ENCODE measurements at places on chromosomes 16 and 17.
A peak's percentile ranks its signal among the peaks of the same experiment; 100 is the strongest.

DNA sequence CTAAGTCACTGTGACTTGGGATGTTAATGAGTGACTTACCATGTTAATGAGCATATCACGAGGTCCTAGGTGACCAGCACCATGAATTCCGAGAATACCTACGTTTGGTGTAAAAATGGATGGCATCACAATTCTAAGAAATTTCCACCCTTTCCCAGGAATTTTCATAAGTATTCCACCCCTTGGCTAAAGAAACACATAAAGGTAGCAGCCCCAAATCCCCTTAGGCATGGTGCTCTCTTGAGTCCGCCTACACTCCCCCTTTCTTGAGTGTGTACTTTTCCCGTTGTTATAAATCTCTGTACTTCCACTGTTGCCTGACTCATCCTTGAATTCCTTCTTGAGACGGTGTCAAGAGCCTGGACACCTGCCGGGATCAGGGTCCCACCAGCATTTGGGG is 504.0 kb upstream of the RBFOX1 start:
- H3K27ac ChIP-seq = no peak overlapping the region
- H3K4me1 ChIP-seq = no peaks in the 10 kb centered on the region
- no peaks in the 10 kb centered on the region for H3K27me3 ChIP-seq

DNA sequence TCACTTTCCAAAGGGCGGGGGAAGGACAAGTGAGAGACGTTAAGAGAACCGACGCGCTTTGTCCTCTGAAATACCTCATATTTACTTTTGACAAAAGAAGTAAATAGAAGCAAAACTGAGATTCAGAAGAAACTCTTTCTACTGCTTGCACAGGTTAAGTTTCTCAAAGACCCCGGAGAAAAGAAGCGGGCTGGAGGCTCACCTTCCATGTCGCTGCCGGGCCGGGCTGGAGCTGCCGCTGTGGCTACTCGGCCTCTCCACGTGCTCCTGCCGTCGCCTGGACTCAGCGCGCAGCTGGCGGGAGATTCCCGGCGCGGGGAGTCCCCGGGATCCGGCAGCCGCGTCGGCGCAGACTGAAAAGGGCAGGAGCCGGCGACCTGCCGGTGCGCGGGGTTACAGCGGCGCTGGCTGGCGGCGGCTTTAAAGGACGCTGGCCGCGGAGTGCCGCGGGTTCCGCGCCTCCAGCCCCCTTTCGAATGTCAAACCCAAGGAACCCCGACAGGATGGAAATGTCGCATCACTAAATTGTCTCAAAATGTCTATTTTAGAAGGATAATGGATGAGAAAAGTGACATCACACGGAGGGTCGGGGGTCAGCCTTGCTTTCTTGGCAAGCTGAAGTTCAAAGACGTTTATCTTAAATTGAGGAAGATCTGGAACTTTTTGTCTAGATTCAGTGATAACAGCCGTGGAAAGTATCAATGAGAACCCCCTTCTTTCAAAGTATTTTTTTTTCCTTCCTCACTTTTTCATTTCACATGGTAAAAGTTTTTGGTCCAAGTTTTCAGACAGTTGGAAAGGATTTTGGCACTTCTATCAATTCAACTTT is at the start of gene IKZF3:
IKZF3 (minus strand) TSS at position 395 of the 829 bp plus-strand sequence; CDS start at position 209, 186 bp downstream.
- peak; percentile 73 for DNase-seq
- H3K27me3 ChIP-seq = no peaks in the 10 kb centered on the region
- H3K27ac ChIP-seq = peak within 1 kb of the TSS; percentile 90
- H3K4me1 ChIP-seq = peaks cover 63% of the 10 kb centered on the region

- H3K36me3 ChIP-seq = no peaks in the 10 kb centered on the region
- no peak overlapping the region for H3K27ac ChIP-seq
- H3K4me1 ChIP-seq = peaks cover 1% of the 10 kb centered on the region
- H3K27me3 ChIP-seq = no peaks in the 10 kb centered on the region
Observed at GRCh38 chr17:69533481-69534234, 119.2 kb downstream of the MAP2K6 start.

DNA sequence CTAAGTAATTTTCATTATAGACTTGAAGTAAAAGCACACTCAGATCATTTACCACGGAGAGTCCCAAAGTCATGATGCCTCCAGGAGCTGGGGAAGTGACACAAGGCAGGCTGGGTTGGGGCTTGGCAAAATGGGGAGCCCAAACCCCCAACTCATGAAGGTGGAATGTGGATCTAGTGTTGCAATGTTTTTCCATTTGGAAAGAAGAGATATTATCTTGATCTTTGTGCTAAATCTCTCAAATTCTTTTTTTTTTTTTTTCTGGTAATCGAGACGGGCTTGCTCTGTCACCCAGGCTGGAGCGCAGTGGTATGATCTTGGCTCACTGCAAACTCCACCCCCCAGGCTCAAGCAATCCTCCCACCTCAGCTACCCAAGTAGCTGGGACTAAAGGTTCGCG is 7.5 kb upstream of the KCNG4 start:
- peaks cover 2% of the 10 kb centered on the region for H3K27me3 ChIP-seq
- H3K4me3 ChIP-seq = no peak overlapping the region
- H3K36me3 ChIP-seq = no peaks in the 10 kb centered on the region
- H3K4me1 ChIP-seq = peaks cover 2% of the 10 kb centered on the region

GRCh38 chr17:56502120-56502654 is 91.3 kb upstream of the NOG start:
- H3K27me3 ChIP-seq = peaks cover 2% of the 10 kb centered on the region
- H3K4me1 ChIP-seq = peaks cover 3% of the 10 kb centered on the region
- H3K27ac ChIP-seq = no peak overlapping the region
- DNase-seq = no peak

DNA sequence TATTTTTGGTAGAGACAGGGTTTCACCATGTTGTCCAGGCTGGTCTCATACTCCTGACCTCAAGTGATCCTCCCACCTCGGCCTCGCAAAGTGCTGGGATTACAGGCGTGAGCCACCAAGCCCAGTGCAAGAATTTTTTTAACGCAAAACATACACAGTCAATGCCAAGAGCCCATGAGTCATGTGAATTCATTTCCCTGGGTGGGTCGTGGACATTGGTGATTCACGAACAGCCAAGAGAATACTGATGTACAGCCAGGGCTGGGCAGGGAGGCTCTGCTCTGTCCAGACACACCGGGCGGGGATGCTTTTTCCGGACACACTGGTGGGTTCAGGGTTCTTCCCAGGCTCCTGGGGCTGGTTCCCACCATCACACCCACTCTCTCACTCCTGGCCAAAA is 17.7 kb downstream of the SLC38A8 start:
- no peak overlapping the region for H3K27ac ChIP-seq
- peaks cover 4% of the 10 kb centered on the region for H3K36me3 ChIP-seq
- no peak overlapping the region for H3K4me3 ChIP-seq
- peaks cover 7% of the 10 kb centered on the region for H3K4me1 ChIP-seq
- H3K27me3 ChIP-seq = peaks cover 13% of the 10 kb centered on the region

DNA sequence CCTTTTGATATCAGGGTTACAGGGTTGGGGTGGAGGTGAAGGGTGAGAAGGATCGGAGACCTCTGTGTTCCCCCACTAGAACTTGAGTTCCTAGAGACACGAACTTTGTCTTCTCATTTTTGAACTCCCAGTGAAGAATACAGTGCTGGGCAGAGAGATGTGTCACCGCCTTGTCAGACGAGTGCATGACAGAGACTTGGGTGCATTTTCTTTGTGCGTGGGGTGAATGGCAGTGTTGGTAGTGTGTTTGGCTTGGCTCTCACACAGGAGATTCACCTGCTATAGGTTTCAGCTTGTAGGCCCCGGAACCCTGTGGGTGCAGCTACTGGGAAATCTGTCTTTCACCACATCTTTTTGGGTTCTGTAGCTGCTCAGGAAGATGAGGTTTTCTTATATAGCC is 40.0 kb upstream of the CCR7 start:
- peak overlapping the region; percentile 98 for H3K27ac ChIP-seq
- peaks cover 97% of the 10 kb centered on the region for H3K4me1 ChIP-seq
- peak; percentile 76 for DNase-seq
- H3K27me3 ChIP-seq = no peaks in the 10 kb centered on the region
- peaks cover 15% of the 10 kb centered on the region for H3K36me3 ChIP-seq

DNA sequence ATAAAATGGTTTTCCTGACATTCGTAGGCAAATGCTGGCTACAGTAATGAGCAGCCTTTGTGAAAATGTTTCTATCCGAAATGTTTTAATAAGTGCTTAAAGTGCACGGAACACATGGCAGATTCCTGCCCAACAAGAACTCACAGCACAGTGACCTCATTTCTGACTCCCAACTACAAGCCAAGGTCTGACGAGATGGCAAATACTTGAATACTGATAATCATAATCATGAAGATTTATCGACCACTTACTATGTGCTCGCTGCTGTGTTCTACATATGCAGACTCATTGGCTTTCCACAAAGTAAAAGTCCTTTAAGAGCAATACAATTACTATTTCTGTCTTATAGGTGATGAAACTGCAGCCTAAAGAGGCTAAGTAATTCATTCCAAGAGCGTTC is 238.1 kb upstream of the CDH5 start:
- peaks cover 45% of the 10 kb centered on the region for H3K27me3 ChIP-seq
- H3K4me1 ChIP-seq = no peaks in the 10 kb centered on the region
- H3K4me3 ChIP-seq = no peak overlapping the region
- no peak for DNase-seq

DNA sequence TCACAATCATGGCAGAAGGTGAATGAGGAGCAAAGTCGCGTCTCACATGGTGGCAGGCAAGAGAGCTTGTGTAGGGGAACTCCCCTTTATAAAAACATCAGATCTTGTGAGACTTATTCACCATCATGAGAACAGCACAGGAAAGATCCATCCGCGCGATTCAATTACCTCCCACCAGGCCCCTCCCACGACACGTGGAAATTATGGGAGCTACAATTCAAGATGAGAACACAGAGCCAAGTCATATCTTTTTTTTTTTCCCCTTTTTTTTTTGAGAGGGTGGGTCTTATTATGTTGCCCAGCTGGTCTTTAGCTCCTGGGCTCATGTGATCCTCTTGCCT is 60.0 kb downstream of the RPTOR start:
- peaks cover 33% of the 10 kb centered on the region for H3K36me3 ChIP-seq
- no peaks in the 10 kb centered on the region for H3K27me3 ChIP-seq
- DNase-seq = no peak
- H3K4me3 ChIP-seq = no peak overlapping the region

DNA sequence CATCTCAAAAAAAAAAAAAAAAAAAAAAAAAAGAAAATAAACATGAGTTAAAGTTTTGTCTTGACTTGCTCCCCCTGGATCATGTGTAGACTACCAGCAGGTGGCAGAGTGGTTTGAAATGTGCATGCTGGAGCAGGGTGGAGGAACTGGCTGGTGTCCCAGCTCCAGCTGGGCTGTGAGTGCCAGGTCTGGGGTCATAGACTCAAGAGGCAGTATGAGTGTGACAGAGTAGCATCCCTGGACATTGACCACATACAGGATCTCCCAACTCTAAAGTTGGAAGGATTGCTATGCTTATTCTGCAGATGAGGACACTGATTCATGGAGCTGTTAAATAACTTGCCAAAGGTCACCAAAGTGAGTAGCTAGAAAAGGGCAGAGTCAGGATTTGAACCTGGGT is 198.0 kb upstream of the MPHOSPH6 start:
- no peak for DNase-seq
- H3K4me1 ChIP-seq = no peaks in the 10 kb centered on the region
- peaks cover 4% of the 10 kb centered on the region for H3K27me3 ChIP-seq
- no peak overlapping the region for H3K27ac ChIP-seq
- no peaks in the 10 kb centered on the region for H3K36me3 ChIP-seq

DNA sequence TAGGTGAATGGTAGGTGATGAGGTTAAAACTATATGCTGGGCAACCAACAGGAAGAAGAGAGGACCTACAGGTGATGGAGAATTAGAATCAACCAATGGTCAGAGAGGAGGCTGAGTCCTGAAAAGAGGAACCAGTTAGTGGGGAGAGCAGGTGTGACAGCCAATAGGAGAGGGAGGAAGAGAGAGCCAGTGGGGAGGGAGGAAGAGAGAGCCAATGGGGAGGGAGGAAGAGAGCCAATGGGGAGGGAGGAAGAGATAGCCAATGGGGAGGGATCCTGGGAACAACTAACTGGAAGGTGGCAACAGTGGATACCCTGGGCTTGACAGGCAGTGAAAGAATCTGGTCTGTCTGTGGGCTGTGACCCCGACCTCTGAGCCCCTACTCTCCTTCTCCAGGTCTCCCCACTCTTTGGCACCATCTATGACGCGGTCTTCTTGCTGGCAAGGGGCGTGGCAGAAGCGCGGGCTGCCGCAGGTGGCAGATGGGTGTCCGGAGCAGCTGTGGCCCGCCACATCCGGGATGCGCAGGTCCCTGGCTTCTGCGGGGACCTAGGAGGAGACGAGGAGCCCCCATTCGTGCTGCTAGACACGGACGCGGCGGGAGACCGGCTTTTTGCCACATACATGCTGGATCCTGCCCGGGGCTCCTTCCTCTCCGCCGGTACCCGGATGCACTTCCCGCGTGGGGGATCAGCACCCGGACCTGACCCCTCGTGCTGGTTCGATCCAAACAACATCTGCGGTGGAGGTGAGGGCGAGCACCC is 3.7 kb downstream of the GUCY2D start:
- H3K36me3 ChIP-seq = no peaks in the 10 kb centered on the region
- H3K27me3 ChIP-seq = peaks cover 30% of the 10 kb centered on the region
- no peak for DNase-seq
- peaks cover 6% of the 10 kb centered on the region for H3K4me1 ChIP-seq

GRCh38 chr17:5000237-5000639 is 2.5 kb downstream of the KIF1C start:
- peaks cover 45% of the 10 kb centered on the region for H3K36me3 ChIP-seq
- H3K27ac ChIP-seq = no peak overlapping the region
- DNase-seq = no peak
- peaks cover 20% of the 10 kb centered on the region for H3K4me1 ChIP-seq

DNA sequence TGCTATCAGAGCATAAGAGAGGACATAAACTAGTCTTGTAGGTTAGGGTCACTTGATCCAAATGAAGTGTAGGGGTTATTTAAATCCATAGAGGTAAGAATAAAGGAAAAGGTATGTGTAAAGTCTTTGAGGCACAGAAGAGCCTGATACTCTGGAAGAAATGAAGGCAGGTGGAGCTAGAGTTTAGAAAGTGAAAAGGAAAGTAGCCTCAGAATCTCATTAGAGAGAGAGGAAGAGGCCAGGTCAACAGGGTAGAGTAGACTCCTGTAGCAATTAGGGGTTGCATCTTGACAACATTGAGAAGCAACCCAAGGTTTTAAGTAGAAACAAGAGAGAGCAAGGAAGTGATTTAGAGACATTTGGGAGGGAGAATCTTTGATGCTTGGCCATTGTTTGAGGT is 235.2 kb upstream of the SOX9 start:
- no peaks in the 10 kb centered on the region for H3K4me1 ChIP-seq
- H3K4me3 ChIP-seq = no peak overlapping the region
- no peak overlapping the region for H3K27ac ChIP-seq
- no peak for DNase-seq
- no peaks in the 10 kb centered on the region for H3K27me3 ChIP-seq

- H3K27ac ChIP-seq = peak overlapping the region; percentile 92
- peaks cover 82% of the 10 kb centered on the region for H3K4me1 ChIP-seq
- peak overlapping the region; percentile 95 for H3K4me3 ChIP-seq
- no peaks in the 10 kb centered on the region for H3K27me3 ChIP-seq
- no peak for DNase-seq
- H3K36me3 ChIP-seq = peaks cover 81% of the 10 kb centered on the region
Observed at GRCh38 chr16:27319257-27319965, 5.6 kb downstream of the IL4R start.
